Fibroblast of skin of left biceps (primary cell): ENCODE measurements at places on chromosomes 12 and 14.
A peak's percentile ranks its signal among the peaks of the same experiment; 100 is the strongest.

DNA sequence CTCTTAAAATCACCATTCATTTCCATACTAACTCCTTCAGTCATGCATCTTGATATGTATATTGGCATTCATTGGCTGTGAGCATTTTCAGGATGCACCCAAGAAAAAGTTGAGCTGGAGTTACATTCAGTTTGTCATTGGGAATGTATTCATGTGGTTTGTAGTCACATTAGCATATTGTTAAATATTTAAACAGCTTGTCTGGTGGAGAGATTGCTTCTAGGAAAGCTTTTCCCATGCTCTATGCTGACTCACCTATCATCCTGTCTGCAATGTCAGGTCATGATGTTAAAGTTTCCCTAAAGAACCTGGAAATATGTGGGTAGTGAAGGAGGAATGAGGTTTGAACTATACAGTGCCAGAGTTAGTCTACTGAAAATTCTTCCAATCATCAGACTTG is 583.6 kb downstream of the GALC start:
- DNase-seq, result no peak

DNA sequence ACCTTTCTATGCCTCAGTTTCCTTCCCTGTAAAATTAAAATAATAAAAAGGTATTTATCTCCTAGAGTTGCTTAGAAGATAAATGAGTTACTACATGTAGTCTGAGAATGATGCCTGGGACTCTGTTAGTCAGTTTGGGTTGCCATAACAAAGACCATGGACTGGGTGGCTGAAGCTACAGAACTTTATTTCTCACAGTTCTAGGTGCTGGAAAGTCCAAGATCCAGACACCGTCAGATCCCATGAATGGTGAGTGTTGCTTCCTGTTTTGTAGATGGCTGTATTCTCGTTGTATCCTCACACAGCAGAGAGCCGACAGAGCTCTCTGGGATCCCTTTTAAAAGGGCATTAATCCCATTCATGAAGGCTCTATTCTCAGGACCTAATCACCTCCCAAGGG is 64.0 kb upstream of the LTA4H start:
- DNase-seq, result no peak

GRCh38 chr12:41661141-41661765 is 473.1 kb downstream of the PDZRN4 start:
- no peak for DNase-seq

DNA sequence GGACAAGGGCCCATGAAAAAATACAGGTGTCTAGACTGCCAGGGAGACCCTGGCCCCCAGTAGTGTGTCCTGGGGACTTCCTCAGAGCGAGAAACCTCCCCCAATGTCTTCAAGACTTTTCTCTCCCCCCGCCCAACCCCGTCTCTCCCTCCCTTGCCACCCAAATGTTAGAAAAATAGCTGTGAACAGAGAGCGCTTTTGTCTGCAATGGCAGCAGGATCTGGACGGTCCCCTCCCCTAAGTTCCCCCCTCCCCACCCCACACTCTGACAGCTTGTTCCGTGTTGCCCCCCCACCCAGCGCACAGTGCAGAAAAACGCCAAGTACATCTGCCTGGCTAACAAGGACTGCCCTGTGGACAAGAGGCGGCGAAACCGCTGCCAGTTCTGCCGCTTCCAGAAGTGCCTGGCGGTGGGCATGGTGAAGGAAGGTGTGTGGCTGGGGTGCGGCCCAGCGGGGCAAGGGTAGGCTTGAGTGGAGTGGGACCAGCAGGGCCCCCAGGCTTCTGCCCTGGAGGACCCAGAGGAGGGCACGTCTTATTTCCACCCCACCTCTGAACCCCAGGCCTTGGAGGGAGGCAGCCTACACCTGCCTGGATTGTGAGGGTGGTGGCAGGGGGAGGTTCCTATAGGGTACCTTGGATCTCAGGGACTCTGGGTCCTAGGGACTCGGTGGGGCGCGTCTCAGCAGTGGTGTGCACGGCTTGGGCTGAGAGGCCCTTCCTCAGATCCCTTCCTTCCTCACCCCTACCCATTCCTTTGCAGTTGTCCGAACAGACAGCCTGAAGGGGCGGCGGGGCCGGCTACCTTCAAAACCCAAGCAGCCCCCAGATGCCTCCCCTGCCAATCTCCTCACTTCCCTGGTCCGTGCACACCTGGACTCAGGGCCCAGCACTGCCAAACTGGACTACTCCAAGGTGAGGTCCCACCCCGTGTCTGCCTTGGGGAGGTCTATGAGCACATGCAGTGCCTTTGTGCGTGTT is 4.8 kb downstream of the NR4A1 start:
- DNase-seq, result no peak

DNA sequence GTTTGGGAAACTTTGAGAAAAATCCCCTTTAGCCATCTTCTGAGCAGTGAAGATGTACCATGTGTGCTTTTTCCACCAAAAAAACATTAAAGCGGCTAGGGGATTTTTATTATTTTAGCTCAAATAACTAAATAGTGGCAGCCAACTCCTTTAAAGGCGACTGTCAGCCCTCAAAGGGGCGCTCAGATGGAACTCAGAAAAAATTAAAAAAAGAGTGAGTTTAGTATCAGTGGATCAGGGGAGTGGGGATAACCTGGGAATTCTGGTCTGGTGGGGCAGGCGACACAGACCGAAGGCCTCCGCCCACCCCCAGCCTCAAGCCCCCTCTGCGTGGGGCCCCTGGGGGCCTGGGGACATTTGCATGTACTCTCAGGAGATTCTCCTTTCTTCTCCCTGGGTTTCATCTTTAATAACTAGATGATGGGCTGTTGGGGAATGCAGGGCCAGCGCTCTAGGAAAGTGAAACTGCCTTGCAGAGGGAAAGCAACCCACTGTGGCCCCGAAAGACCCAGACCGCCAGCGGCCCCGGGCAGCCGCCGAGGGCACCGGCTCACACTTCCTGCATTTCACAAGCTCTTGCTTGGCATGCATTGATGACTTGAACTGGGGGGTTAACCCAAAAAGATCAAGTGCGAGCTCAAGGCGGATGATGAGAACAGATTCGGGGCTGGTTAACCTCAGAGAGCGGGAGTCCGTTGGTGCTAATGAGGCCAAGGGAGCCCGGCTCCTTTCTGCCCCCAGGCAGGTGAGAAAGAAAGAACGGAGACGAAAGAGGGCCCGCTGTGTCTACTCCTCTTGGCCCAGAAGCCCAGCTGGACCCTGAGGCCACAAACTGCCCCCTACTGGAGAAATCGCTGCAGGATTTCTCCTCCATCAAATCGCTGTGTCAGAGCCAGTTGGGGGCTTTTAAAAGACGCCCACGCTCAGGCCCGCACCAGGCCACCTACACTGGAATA is 7.3 kb upstream of the BATF start:
- DNase-seq, result no peak

DNA sequence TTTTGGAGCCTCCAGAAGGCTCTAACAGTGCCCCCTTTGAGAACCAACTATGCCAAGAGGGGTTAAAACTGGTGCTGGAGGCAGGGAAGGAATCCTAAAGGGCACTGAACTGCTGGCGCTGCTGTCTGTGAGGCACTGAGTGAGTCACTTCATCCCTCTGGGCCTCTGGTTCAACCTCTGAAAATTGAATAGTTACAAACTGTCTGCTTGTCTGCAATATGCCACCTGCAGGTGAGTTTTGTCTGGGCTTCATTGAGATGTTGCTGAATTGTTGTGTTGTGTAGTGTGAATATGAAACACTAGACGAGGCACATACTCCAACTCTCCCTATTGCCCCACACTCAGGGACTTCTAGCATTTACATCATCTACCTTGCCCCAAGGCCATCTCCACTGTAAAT is 68.0 kb downstream of the GRIN2B start:
- no peak for DNase-seq

- no peak for DNase-seq
These were observed 42.4 kb upstream of the BDKRB2 start for GRCh38 chr14:96162265-96162664.

GRCh38 chr14:71538938-71539649 is 393.1 kb upstream of the RGS6 start:
- DNase-seq, result peak; percentile 43

DNA sequence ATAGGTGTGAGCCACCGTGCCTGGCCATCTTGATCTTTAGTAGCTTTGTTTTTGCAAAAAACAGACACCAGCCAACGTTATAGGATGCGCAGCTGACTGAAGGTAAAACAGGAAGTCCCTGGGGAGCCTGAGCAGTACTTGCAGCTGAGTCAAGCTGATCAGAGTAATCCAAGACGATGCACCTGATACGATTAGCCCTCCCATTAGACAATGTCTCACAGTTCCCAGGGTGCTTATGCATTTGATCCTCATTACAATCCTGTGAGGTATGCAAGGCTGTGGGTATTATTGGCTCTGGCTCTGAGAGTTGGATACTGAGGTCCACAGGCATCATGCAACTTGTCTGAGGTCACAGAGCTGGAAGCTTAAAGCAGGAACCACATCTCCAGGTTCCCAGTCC is 8.1 kb downstream of the KRT18 start:
- no peak for DNase-seq

GRCh38 chr14:24817212-24818057 is 183.4 kb upstream of the GZMB start:
- no peak for DNase-seq

- DNase-seq, result peak; percentile 2
These were observed 87.8 kb upstream of the PSMC1 start for GRCh38 chr14:90168425-90169105.

DNA sequence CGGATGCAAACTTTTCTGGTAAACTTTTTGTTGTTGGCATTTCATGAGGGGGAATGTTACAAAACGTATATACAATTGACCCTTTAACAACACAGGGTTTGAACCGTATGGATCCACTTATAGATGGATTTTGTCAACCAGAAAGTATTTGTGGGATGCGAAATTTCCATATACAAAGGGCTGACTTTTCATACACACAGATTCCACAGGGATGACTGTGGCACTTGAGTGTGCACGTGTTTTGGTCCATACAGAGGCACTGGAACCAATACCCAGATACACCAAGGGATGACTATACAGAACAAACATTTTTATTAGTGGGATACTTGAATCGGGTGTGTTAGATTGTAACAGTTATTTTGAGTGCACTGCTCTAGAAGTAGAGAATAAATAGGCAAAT is 29.8 kb upstream of the CCT2 start:
- DNase-seq, result peak; percentile 97

GRCh38 chr14:68325267-68325807 is 467.5 kb downstream of the ZFP36L1 start:
- no peak for DNase-seq

- DNase-seq, result peak; percentile 72
These were observed 30.3 kb downstream of the DMAC2L start for GRCh38 chr14:50342221-50343078.

DNA sequence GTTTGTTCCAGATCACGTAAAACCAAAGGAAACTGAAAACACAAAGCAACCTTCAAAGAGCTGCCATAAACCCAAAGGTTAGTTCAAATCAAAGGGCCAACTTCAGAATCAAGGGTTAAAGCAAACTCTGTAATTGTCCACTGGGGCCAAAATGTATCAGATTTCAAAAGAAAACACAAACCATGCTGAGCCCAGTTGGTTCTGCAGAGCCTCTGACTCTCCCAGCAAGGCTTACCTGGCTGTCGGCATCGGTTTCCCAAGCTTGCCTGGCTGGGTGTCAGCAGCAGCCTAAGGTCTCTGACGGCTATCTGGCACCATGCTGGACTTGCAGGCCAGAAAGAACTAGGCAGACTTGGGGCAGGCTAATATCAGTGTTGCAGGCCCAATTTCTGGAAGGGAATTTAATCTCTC is 125.3 kb downstream of the DAD1 start:
- no peak for DNase-seq

GRCh38 chr12:89469361-89469760 is 55.2 kb downstream of the GALNT4 start:
- DNase-seq, result no peak

GRCh38 chr12:72075891-72076557 is 137.4 kb downstream of the TPH2 start:
- DNase-seq, result no peak

DNA sequence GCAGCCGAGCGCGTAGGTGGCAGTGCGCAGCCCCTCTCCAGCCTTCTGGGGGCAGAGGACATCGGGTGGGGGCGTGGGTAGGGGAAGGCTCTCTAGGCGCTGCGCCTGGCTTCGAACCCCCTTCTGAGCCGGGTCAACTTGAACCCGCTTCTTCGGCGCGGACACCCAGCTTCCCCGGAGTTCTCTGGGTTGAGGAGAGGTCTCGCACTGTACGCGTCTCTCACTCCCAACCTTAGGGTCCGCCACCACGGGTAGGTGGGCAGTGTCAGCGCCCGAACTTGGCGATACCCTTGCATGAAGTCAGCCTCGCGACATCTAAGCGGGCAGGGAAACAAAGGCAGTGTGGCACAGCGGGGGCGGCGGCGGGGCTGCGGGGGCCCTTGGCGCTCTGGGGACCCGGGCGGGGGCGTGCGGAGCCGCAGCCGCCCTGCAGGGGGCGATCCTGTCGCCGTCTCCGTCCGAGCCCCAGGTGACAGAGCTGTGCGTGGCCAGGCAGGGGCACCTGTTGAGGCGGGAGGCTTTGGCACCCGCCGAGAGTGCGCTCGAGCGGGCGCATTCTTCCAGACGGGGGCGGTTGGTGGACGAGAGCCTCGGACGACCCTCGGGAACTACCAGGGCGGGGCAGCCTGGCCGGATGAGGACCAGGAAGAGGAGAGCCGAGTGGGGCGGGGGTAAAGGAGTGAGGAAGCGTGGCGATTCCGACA is 1.1 kb downstream of the GALNT16 start:
- DNase-seq, result no peak

- no peak for DNase-seq
These were observed 219.1 kb downstream of the ESR2 start for GRCh38 chr14:64074961-64075612.

- DNase-seq, result no peak
These were observed 20.5 kb downstream of the IFNG start for GRCh38 chr12:68139001-68139400.

GRCh38 chr14:77808250-77808649 is 8.3 kb downstream of the ADCK1 start:
- DNase-seq, result no peak

DNA sequence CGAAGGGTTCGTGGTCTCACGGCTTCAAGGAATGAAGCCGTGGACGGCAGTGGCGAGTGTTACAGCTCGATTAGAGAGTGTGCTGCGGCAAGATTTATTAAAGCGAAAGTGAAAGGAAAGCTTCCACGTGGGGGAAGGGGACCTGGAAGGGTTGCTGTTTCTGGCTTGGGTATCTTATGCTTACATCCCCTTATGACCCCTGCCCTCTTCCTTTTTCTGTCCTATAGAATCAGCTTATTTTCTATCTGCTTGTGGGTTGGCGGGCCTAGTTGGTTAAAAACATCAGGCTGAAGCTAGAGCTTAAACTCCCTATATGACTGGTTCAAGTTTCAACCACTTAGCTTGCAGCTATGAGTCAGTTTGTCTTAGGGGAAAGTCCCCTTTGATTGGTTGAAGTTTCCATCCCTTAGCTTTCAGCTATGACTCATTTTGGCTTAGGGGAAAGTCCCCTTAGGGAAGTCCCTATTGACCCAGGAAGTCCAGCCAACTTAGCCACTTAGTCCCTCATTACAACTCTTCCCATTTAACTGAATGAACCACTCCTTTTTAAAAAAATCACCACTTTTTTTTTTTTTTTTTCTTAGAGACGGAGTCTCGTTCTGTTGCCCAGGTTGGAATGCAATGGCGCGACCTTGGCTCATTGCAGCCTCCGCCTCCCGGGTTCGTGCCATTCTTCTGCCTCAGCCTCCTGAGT is 1494.7 kb upstream of the TMEM132C start:
- DNase-seq, result no peak
